NCI-H1417 (cell line): ENCODE measurements at places on chromosomes 5 and 9.
A peak's percentile ranks its signal among the peaks of the same experiment; 100 is the strongest.

DNA sequence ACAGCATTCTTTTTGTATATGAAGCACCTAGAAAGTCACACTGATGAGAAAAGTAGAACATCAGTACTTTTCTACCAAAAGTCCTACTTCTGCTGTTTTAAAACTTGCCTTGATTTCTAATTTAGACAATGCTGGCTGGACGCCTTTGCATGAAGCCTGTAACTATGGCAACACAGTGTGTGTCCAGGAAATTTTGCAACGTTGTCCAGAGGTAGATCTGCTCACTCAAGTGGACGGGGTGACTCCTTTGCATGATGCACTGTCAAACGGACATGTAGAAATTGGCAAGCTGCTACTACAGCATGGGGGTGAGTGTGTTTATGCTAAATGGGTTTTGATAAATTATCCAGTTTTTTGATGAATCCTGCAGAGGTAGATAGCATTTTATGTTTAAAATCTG lies 73.5 kb downstream of the SLF1 start:
- DNase-seq = peak; percentile 83

GRCh38 chr9:128404560-128404959 lies 16.1 kb upstream of the CERCAM start:
- no peak for DNase-seq

- DNase-seq = no peak
These were observed 22.2 kb upstream of the TUSC1 start for GRCh38 chr9:25700430-25700829.

DNA sequence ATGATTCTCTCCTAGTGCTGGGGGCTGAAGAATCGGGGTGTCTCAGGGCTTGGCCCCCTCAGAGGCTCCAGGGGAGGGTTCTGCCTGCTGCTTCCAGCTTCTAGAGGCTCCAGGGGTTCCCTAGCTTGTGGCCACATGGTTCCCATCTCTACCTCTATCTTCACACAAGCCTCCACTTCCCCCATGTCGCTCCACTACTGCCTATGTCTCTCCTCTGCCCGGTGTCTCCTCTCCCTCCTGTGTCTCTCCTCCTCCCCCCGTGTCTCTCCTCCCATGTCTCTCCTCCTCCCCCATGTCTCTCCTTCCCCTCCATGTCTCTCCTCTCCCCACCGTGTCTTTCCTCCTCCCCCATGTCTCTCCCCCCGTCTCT lies 12.2 kb upstream of the RNU6ATAC start:
- DNase-seq = no peak

DNA sequence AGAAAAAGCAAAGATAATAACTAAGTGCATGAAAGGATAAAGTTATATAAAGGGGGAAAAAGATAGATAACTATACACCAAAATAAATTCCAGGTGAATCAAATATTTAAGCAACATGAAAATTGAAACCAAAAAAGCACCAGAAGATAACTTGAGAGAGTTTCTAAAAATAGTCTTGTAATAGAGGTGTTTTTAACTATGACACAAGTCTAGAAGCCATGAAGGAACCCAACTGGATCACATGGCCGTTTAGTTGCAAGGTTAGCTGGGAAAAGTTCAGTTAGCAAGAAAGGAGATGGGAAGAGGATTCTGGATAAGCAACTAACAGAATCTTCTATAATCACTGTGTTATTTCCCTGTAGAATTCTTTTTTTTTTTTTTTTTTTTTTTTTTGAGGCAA lies 9.2 kb upstream of the RASA1 start:
- DNase-seq = no peak

DNA sequence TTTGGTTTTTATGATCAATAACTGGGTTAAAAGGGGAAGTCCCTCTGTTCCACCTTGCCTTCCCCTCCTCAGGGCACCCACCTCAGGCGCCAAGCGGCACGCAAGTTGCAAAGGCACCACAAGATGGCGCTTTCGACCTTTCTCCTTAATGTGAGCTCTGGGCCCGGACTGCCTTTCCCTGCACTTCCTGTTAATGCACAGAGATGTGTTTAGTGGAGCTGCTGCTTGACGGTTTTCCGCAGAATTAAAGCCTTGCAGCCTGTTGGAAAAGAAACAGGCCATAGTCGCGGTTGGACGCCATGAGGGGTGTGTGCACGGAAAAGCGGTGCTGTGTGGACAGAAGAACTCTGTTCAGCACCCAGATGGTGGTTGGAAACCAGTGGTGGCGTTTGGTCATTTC lies 17.9 kb downstream of the CXCL14 start:
- peak; percentile 79 for DNase-seq

DNA sequence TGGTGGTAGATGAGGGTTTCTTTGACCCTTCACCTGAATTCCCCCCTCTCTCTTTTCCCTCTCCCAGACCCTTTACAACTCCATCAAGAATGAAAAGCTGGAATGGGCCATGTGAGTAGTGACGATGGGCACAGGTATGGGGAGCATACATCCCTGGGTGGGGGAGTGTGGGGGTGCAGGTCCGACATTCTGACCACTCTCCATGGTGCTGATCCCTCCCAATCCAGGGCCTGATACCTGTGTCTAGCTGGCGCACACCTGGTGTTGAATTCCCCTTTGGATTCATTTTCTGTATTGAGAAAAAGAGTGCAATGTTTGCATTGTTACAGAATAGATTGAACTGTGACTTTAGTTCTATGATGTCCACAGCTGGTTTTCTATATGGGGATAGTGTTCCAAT lies 40.0 kb downstream of the PSD2 start:
- DNase-seq = no peak
